ENCODE measurements at places on chromosomes 4 and X.

GRCh38 chr4:70518716-70519115 is 347 bp downstream of the AMTN start:
- DNase-seq, result no peak

DNA sequence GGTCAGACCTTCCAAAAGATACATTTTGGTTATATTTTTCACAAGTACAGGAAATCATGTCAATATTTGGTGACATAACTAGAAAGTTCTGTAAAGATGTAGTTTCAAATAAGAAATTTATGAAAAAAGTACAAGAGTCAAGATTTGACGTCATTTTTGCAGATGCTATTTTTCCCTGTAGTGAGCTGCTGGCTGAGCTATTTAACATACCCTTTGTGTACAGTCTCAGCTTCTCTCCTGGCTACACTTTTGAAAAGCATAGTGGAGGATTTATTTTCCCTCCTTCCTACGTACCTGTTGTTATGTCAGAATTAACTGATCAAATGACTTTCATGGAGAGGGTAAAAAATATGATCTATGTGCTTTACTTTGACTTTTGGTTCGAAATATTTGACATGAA is 536 bp downstream of the UGT2B7 start:
- DNase-seq, result no peak

DNA sequence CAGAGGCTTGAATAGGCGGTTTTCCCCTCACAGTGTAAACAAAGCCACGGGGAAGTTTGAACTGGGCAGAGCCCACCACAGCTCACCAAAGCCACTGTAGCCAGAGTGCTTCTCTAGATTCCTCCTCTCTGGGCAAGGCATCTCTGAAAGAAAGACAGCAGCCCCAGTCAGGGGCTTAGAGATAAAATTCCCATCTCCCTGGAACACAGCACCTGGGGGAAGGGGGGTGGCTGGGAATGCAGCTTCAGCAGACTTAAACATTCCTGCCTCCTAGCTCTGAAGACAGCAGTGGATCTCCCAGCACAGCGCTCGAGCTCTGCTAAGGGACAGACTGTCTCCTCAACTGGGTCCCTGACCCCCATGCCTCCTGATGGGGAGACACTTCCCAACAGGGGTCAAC is 44.0 kb upstream of the USP38 start:
- DNase-seq, result no peak

- DNase-seq, result no peak
Measured at GRCh38 chrX:130606425-130606824, 204.6 kb downstream of the RBMX2 start.

DNA sequence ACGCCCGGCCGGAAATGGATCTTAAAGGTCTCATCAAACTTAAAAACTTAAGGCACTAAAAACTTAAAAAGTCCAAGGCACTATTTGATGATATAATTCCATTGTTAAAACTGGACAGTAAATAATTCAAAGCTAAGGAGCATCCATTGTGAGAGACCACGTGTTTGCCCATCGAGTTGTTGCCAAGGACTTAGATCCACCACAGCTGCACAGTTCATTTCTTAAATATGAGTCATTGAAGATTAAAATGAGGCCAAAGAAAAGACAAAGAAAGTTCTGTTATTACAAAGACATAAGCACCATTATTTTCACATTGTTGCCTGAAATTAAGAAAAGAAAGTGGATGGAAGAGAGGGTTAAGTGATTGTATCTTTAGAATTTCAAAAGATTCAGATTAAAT is 411.5 kb upstream of the FTHL17 start:
- DNase-seq, result no peak

DNA sequence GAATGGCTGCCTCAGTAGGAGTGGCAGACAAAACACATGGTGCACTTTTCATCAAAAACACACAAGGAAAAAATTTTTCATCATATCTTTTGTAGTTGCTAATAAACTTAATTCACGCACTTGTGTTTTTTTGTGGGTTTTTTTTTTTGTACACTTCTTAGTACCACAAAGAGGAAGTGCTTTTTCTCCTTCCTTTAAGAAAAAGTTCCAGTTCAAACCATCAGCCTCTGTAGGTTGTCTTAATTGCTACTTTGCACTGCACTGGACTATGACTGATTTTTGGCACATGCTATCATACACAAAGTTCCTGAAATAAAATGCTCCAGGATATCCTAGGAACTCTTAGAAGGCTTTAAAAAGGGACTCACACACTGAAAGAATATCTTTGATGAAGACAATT is at the start of gene PHEX:
Gene PHEX, plus strand, starts transcription at position 242 of the 400 bp plus-strand sequence. CDS start 681 bp downstream, outside the sequence.
- no peak for DNase-seq

- no peak for DNase-seq
Measured at GRCh38 chr4:80197601-80198440, 518 bp downstream of the PRDM8 start.

- no peak for DNase-seq
Measured at GRCh38 chr4:53021754-53022512, 159.8 kb downstream of the RASL11B start.

- DNase-seq, result peak; percentile 34
Measured at GRCh38 chr4:182143822-182144625, 99.2 kb upstream of the TENM3 start.

DNA sequence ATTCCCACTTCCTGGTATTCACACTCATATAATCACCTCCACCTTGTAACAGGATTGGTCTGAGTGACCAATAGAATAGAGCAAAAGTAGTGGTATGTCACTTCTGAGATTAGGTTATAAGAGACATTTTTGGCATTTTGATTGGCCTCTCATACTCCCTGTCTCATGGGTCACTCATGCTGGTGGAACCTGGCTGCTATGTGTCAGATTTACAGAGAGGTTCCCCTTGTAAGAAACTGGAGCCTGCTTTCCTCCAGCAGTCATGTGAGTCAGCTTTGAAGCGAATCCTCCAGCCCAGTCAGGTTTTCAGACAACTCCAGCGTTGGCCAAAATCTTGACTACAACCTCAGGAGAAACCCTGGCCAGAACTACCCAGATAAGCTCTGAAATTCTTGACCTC is 2.6 kb upstream of the OTUD4 start:
- no peak for DNase-seq

DNA sequence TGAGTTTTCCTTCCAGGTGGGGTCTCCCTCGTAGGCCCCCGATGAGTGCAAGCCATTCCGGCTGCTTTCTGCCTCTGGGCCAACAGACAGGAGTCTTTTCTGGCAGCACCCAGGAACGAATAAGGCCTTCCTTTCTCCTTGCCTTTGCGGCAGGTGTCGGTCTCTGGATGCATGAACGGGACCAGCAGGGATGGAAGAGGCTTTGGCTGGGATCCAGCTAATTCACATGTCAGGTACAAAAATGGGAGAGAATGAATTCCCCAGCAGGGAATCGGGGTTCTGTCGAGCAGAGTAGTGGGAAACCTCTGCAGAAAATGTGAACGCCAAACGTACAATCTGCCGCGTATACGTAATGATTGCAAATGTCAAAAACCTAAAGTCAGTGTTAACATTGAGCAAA is 146.1 kb upstream of the TBL1X start:
- DNase-seq, result no peak

DNA sequence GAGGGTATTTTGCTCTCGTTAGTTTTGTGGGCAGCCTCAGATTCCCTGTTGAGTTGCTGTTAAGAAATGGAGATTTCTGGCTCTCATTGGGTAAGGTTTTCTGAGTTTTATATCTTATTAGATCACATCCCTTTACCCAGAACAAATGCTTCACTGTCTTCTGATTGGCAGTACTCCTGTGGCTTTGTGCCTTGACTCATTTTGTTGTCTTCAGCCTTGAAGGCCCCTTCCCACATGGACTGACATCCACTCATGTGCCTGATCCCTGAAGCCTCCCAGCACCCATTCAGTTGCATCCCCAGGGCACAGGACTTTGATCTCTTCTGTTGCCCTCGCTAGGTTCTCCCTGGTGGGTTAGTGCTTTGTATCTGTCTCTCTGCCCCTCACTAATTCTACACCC is 10.4 kb downstream of the MED28 start:
- DNase-seq, result no peak

- no peak for DNase-seq
Measured at GRCh38 chrX:5979338-5979737, 249.3 kb downstream of the NLGN4X start.

DNA sequence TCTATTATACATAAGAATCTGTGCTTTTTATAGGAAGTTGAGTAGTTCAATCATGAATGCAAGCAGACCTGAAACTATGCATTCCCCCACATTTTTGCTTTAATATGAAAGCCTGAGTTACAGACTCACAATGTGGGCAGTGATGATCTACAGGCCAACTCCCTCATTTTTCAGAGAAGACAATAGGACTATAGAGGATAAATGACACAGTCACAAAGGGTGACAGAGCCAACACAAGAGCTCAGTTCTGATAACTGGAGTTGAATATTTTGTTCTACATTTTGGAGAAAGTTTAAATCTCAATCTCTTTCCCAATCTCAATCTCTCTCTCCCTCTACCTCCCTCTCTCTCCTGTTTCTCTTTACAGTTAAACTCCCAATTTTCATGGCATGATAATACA is 27.0 kb downstream of the MBNL3 start:
- DNase-seq, result no peak

- no peak for DNase-seq
Measured at GRCh38 chr4:14771094-14771493, 231.2 kb upstream of the CPEB2 start.

DNA sequence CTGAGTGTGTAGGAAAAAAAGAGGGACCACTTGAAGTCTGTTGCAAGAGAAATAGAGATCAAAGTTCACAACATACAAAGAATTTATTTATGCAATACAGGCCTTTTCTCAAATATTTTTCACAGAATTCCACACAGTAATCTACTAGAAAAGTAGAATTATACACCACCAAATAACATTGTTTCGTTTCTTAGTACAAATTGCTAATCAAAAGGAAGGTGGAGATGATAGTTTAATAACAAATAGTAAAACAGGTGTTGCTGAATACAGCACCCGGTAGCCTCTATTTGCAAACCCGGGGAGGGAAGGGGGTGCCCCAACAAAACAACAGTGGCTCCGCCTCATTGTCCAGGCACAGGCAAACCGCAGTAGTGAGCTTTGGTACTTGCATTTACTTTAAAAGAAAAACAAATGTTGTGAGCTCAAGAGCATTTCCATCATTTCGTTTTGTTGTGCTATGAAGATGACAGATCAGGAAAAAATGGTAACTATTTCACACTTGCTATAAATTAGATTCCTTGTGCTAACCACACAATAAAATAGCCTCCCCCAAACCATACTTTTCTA is 186.4 kb downstream of the DCLK2 start:
- DNase-seq, result no peak

DNA sequence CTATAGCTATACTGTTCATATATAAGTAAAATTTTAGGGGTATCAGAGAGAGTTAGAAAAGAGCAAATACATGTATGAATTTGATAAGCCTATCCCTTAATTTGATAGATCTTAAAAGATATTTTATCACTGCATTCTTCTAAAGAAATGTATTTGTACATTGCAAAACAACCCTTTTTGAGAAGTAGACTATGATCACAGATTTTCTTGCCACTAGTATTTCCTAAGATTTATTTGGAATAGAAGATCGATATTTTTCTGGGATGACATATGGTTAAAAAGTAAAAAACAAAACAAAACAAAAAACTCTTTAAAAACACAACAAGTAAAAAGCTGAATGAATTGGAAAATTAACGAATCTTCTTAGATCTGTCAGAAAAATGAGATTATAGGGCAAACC is 27.4 kb downstream of the TET2 start:
- no peak for DNase-seq
